Skeletal muscle cell (primary cell): ENCODE measurements at places on chromosomes 7 and 10.

DNA sequence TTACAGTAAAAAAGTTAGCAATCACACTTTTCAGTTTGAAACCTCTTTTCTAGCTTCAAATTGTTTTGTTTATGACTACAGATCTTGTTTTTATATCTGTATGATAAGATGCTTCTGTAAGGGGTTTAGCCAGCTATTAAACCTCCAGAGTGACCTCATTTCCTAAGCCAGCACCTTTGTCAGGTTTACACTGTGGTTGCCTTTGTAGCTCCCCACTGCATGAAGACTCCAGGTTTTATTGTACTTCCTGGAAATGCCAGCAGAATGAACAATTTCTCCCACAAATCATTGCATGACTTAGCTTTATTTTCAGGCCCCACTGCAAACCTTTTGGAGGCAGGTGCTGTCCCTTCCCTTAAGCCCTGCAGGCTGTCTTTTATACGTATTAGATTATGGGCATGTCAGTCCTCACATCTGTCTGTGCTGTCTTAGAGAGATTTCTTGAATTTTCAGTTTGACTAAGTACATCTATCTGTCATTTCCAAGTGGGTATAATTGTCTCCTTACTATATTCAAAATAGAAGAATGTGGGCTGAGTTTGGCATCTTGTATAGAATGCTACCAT is 8.2 kb upstream of the AGR3 start:
- DNase-seq = no peak

DNA sequence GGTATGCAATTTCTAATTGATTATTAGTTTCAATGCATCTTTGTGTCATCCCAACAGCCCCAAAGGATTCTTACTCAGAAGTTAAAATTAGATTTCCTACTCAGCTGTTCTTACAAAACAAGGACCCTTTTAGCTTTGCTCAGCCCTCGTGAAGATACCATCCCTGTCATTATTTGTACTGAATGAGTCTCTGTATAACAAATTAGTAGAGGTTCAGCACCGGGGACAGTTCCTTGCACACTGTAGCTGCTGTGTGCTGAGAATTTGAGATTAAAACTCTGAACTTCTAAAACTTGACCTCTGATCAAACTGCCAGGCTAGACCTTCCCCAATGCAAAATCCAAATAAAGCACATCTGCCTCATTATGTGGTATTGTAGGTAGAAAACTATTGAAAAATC is 299.1 kb downstream of the LHFPL3 start:
- no peak for DNase-seq

DNA sequence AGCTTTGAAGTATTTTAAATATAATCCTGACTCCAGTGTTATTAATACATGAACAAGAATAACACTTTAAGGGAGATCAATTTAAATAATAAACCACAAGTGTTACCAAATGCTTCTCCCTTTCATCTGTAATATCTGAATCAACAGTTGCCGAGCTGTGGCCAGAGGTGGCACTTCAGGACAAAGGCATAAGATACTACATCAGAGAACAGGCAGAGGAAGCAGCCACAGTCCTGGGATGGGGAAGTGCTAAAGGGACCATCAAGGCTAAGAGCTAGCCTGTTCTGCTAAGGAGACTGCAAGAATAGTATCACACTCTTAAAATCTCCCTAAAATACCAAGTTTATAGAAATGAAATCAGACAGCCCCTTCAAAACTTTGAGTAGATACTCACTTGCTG is 378.2 kb upstream of the PRKCQ start:
- DNase-seq = no peak

- DNase-seq = peak; percentile 66
These were observed 608 bp downstream of the AKR1B10 start for GRCh38 chr7:134527979-134528371.

DNA sequence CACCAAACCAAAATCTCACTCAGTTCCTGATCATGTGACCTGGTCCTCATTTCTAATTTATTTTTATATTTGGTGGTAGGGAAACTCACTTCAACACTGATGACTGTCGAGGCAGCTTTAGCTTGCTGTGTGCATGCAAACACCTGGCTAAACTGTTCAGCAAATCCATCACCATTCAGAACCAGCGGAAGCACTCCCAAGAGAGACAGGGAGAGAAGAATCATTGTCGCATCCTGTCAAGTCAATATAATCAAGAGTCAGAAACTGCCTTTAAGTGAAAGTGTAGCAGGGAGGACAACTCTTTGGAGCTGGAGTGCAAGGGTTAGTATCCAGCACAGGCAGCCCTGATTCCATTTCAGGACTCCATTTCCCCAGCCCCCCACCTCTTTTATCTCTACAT is 300.7 kb downstream of the XPNPEP1 start:
- no peak for DNase-seq

- no peak for DNase-seq
These were observed 258.6 kb upstream of the TCERG1L start for GRCh38 chr10:131569851-131570715.

DNA sequence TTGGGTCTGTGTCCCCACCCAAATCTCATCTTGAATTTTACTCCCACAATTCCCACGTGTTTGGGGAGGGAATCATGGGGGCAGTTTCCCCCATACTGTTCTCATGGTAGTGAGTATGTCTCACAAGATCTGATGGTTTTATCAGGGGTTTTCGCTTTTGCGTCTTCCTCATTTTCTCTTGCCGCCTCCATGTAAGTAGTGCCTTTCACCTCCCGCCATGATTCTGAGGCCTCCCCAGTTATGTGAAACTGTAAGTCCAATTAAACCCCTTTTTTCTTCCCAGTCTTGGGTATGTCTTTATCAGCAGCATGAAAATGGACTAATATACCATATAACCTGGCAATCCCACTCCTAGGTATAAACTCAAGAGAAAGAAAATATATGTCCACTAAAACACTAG is 25.9 kb upstream of the SP4 start:
- no peak for DNase-seq

DNA sequence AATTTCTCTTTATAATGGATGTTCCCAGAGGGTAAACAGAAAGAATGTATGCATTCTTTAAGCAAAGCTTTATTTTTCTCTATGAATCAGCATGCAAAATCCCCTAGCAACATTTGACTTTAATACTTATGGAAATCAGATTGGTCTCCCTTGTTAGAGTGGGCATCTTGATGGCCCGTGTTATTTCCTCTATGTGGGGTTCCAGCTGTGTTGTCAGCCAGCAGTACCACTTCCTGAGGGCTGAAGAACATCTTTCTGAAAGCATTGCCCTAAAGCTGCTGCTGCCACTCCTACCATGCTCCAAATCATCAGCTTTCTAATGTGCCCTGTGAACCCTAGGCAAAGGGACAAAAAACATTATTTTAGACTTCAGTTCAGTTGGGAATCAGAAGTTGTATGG is 70.4 kb upstream of the HECTD2 start:
- DNase-seq = no peak

DNA sequence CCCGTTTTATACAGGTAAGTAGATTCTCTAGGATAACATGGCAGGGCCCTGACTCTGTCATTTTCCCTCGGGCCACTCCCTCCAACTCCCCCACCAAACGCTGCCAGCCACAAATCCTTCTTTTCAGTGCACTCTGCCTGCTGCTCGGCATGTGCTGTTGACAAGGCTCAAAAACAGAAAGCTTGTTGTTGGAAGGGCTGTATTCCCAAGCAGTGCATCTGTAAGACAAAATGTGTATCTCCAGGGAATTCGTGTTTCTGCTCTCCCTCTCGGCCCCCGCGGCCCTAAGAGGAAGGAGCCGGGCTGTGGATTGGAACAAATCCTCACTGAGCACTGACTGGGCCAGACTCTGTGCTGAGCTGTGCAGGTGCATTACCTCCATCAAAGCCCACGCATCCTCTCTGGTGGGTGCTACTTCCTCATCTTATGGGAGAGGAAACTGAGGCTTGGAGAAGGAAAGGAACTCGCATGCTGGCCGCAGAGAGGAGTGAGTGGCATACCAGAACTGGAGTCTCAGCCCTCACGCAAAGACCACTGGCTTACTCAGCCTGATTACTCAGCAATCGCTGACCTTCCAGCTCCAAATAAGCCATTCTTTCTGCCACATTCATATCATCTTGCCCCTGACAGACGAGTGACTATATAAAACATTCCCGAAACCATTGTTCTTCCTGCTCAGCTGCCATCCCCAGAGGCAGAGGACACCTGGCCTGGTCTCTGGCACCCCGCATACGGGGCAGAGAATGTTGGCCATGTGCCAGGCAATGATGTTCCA is 33.5 kb upstream of the ENO4 start:
- peak; percentile 18 for DNase-seq

DNA sequence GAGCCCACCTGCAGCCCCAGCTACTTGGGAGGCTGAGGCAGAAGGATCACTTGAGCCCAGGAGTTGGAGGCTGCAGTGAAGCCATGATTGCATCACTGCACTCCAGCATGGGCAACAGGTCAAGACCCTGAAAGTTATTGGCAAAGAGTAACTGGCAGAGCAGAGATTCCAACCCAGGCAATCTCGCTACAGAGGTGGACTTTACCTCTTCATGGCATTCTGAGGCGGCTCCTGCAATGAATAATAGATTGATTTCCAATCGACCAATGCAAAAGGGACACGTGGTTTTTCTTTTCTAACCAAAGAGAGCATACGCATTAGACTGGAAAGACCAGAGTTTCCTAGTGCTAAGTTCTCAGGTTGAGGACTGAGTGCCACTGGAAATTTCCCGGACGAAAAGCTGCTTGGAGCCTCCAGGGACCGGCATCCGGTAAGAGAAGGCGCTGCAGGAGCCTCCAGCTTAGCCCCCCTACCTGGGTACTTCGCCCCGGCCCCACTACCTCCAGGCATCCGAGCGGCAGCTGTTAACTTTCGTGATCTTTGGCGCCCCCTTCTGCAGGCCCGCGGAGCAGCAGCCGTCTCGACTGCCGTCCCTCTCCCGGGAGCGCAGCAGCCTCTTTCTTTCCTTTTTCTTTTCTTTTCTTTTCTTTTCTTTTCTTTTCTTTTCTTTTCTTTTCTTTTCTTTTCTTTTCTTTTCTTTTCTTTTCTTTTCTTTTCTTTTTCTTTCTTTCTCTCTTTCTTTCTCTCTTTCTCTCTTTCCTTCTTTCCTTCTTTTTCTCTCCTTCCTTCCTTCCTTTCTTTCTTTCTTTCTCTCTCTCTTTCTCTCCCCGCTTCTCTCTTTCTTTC is 4.1 kb downstream of the MBLAC1 start:
- DNase-seq = no peak

DNA sequence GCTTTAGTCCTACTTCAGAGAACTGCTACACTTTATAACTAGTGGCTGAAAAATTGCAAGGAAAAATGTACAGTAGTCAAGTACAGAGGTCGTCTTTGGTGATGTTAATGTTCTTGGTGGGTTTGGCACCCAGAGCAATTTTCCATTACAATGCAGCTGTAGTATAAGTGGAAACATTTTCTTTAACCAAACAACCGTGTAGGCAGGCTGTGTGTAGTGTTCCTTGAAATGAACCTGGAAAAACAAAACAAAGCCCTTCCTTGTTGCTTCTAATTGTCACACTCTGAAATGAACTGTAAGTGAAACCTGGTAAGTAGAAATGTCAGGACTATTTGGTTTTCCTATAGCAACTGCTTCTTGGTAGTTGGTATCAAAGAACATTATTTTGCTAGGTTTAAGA is 256.9 kb downstream of the MDFIC start:
- no peak for DNase-seq

DNA sequence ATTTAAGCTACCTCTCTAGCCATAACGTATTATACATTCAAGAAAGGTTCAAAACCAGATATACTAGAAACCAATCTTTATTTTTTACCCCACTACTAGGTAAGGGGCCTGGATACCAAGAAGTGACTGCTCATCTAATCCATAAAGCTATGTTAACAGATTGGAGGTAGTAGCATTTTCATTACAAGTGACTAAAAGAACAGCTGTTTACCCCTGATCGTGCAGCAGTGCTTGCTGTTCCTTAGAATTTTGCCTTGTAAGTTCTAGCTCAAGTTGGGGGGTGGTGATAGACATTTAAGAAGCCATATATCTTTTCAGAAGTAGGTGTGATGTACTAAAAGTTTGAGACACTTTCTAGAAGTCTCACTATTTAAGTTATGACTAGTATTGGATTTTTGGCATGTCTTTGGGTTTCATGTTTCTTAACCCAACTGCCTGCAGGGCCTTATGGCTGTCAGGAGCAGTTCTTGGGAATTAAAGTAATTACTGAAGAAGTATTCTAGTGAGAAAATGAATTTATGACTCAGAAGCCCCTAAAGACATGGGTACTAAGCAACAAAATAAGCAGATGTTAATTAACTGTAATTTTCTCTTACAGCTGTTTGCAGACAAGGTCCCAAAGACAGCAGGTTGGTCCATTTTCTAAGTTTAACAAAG is 2.3 kb downstream of the PPIA start:
- DNase-seq = no peak

GRCh38 chr7:155532792-155533119 is 13.6 kb downstream of the CNPY1 start:
- no peak for DNase-seq

DNA sequence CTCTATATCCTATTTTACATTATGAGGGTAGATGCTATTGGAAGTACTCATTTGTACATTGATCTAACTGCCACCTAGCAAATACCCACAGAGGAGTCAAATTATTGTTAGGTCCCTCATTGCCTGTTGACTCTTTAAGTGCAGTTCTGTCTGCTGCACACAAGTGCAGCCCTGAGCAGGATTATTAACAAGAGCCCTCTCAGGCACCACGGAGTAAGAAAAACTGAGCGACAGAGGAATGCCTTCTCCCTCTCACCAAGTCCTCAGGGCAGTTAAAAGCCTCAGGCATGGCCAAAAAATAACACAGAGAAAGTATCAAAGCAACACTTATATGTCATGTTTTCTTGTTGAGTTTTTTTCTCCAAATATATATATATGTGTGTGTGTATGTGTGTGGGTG is 340.0 kb upstream of the NRG3 start:
- DNase-seq = no peak

GRCh38 chr10:118563373-118563890 is 32.0 kb downstream of the PRLHR start:
- no peak for DNase-seq

- DNase-seq = no peak
These were observed 279.3 kb upstream of the SORCS1 start for GRCh38 chr10:107443813-107444212.

DNA sequence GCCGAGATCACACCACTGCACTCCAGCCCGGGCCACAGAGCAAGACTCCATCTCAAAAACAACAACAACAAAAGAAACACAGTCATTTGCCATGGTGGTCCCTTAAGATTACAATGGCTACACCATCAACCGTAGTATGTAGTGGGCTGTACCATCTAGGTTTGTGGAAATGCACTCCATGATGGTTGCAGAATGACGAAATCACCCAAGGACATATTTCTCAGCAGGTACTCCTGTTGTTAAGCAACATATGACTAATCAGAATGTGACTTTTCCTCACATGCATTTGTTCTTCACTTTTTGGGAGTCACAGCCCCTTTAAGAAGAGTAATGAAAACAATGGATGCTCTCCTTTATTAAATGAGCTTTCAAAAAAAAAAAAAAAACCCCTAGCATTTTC is 11.0 kb downstream of the SVIL start:
- DNase-seq = no peak
